Effector memory CD8-positive, alpha-beta T cell (primary cell): ENCODE measurements at places on chromosomes 1 and 21.

DNA sequence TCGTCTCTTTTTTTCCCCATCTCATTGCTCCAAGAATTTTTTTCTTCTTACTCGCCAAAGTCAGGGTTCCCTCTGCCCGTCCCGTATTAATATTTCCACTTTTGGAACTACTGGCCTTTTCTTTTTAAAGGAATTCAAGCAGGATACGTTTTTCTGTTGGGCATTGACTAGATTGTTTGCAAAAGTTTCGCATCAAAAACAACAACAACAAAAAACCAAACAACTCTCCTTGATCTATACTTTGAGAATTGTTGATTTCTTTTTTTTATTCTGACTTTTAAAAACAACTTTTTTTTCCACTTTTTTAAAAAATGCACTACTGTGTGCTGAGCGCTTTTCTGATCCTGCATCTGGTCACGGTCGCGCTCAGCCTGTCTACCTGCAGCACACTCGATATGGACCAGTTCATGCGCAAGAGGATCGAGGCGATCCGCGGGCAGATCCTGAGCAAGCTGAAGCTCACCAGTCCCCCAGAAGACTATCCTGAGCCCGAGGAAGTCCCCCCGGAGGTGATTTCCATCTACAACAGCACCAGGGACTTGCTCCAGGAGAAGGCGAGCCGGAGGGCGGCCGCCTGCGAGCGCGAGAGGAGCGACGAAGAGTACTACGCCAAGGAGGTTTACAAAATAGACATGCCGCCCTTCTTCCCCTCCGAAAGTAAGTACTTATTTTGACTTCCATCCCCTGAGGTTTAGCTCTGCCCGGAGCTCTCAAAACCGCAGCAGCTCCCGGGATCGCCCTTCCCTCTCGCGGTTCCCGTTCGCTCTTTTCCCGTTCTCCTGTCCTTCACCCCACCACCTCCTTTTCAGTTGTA, 1.5 kb downstream of the TGFB2 start:
- peak; percentile 2 for DNase-seq

DNA sequence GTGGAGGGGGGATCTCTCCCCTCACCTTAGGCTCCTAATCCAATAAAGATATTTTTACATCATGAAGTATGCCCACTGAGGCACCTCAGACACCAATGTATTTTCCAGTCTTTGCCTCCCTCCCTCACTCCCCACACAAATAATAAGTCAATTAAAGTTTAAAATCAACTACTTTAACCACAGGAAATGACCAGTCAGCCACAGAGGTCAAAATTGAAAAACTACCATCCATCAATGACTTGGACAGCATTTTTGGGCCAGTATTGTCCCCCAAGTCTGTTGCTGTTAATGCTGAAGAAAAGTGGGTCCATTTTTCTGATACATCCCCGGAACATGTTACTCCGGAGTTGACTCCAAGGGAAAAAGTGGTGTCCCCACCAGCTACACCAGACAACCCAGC, 70.6 kb upstream of the DYNLT5 start:
- no peak for DNase-seq

DNA sequence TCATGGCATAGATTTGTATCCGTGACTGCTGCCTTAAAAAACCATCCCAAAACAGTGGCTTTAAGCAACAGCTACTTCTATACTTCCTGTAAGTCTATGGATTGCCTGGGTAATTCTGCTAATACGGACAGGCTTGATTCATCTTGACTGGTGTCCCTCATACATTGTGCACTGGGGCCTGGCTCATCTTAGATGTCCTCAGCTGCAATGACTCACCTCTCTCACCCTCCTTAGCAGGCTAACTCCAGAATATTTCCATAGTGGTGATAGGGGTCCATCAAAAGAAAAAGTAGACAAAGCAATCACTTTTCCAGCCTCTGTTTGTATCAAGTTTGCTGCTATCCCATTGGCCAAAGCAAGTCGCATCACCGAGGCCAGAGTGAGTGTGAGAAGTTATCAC, 409.1 kb upstream of the KAZN start:
- DNase-seq: no peak

DNA sequence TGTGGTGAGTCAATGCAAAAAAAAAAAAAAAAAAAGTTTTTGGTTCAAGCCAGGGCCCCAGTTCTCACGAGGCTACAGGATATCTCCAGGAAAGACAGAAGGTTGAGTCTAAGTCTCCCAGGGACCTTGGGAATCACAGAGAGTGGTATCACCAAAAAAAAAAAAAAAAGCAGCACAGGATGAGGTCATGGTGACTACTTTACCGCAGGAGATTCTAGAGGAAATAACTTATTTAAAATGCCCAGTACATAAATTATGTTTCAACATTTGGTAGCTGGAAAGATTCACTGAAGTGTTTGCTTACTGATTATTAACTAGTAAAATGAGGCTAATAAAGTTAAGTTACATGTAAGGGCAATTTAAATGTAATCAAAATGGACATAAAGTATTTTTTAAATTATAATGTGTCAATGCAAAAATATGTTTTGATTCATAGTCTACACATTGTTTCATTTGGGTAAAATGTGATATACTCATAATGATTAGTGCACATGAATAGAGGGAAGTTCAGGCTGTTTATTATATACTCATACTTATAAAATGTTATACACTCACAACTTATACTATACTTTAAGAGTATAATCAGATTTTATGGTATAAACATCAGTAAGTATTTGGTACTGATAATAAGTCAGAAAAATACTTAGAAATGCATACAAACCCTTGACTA, 84.1 kb downstream of the PLPPR5 start:
- DNase-seq: no peak

DNA sequence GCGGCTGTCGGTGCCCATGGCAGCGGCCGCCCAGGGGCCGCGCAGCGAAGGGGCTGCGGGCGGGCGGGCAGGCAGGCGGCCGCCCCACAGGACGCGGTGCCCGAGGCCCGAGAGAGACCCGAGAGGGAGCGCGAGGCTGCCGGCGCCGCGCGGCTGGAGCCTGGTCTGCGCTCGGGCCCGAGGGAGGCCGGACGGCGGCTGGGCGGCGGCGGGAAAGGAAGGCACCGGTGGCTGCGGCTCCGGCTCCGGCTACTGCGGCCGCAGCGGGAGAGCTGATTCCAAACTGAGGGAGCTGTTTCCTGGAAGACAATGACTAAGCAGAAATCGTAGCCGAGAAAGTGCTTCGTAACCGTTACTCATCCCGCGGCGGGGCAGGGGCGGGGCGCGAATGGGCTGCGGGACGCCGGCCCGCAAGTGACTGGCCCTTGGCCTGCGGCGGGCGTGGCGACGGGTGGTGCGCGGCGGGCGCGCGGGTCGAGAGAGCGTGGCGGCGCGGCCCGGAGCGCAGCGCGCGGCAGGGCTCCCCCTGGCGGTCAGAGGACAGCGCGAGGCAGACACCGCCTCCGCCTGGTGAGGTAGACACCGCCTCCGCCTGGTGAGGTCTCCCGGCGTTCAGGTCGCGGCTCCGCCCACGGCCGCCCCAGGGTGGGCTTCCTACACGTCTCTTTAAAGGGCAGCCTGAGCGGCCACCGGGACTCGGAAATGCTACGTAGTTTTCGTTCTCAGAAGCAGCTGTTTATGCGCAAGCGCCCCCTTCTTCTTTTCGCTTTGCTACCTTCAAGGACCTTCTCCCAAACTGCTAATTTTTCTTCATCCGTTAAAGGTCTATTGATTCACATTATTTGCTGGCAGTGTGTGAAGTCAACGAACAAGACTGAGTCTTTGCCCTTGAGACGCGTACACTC, at the start of gene GCLM:
GCLM (minus strand) TSS at position 285 of the 905 bp plus-strand sequence; CDS start at position 18, 267 bp downstream.
- DNase-seq: peak; percentile 89
